ENCODE measurements at places on chromosomes 7 and 10.

- DNase-seq, result no peak
Measured at GRCh38 chr7:45155357-45155900, 2.2 kb upstream of the RAMP3 start.

DNA sequence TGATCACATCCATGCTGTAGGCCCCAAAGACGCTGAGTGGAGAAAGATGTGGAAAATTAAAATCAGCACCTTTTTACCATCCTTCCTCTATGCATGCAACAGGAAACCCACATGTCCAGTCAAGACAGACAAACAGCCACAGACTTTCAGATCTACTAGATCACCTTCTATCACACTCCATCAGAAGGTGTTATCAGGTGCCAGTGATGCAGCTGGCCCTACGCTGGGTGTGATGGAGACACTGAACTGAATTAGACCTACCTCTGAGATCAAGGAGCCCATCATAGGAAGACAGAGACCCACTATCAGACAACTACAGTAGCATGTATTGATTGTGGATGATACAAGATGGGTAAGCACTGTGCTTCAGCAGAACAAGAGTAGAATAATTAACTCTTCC lies 15.5 kb downstream of the CYP3A4 start:
- DNase-seq, result no peak

- no peak for DNase-seq
Measured at GRCh38 chr7:29163854-29164253, 17.5 kb upstream of the CPVL start.

DNA sequence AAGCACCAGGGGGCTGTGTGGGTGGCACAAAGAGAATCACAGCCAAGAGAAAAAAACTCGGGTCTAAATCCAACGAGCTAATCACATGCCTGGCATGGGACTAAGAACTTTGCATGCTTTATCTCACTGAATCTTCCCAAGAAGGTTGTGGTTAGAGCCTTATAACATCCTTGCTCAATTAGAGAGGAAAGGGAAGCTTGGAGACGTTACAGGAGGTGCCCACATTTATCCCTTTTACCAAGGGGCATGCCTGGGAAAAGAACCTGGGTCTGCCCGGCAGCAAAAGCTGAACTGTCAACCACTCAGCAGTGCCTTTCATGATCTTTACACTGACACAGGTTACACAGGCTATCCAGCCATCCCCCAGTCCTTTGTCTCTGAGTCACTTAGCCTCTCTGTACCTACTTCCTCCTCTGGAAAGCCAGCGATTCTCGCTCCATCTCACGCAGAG lies 190.1 kb downstream of the PRPF18 start:
- DNase-seq, result peak; percentile 90

DNA sequence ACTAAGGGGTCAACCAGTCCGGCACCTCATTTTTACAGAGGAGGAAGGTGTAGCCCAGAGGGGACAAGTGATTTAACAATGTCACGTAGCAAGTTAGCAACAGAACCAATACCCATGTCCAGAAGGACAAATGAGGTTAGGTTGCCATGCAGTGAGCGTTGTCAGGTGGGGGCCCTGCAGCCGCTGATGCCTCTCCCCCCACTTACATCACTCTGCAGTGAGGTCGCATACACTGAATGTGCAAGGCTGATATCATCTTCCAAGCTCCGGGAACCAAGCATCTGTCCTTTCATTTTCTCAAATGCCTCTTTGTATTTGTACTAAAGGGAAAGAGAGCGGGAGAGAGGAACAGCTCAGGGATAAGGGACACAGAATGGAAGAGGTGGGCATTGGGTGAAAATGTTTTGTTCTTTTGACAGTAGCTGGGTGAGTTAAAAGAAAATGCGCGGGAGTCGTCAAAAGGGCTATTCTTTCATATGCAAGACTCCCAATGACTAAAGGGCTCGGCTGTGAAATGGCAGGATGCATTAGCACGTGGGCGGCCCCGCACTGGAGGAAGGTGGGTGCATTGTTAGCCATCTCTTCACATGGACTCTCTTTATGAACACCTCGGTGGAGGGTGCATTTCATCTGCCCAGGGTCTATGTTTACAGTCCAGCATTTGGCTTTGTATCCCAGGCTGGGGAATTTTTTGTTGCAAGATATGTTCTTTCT lies 49.7 kb downstream of the NRAP start:
- DNase-seq, result no peak

- DNase-seq, result no peak
Measured at GRCh38 chr7:91979590-91979989, 38.9 kb downstream of the AKAP9 start.

DNA sequence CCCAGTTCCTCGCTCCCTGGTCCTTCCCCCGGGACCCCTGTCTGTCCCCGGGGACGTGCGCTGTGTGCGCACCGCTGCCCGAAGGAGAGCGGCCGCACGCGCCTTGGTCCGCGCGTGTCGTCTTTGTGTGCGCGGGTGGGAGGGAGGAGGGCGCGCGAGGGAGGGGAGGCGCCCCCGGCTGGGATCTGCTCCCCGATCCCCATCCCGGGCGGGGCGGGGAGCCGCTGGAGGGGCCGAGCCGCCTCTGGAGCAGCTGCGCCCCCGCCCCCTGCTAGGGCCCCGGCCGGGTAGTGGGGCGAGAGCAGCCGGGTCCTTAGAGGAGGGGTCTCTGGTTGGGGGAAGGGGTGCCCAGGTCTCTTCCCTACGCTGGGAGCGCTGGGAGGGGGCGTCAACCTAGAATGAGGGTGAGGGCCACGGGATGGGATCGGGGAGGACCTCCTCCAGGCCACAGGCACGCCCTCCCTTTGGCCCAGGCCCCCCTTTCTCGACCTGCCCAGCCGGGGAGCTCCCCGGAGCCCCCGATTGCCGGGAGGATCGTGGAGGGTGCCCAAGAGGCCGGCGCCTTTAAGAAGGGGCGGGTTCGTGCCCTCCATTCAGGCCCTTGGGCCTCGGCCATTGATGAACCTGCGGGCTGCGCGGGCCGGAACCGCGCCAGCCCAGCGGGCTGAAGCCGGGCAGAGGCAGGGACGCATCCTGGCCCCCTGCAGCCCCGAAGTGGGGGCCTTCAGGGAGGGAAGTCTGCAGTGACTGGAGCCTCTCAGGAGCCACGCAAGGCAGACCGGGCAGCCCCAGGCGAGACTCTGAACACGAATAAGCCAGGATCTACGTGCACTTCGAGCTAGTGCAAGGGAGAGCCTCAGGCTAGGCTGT lies 678 bp downstream of the SH2B2 start:
- peak; percentile 35 for DNase-seq

GRCh38 chr10:60280475-60280874 lies 109.2 kb downstream of the ANK3 start:
- no peak for DNase-seq

GRCh38 chr10:14379556-14380280 lies 49.0 kb upstream of the FRMD4A start:
- DNase-seq, result no peak

GRCh38 chr7:99002148-99002826 lies 124.0 kb downstream of the TRRAP start:
- no peak for DNase-seq

GRCh38 chr10:633279-634245 lies 55.9 kb downstream of the DIP2C start:
- DNase-seq, result no peak

- DNase-seq, result peak; percentile 87
Measured at GRCh38 chr7:117270371-117270770, 52.5 kb downstream of the WNT2 start.

DNA sequence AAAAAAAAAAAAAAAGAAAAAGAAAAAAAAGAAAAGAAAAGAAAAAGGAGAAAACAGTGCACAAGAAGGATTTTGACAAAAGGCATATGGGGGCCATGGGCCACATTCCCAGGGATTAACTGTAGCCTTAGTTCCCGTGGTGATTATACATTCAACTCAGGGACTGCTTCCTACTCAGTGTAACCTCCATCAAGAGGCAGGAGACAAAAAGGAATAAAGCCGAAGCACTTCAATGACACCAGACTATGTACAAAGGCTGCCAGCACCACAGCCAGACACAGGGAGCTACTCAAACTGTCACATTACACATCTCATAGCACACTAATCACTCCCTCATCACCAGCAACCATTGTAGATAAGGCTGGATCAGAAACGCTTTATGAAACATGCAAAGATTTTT lies 5.1 kb upstream of the PMPCB start:
- no peak for DNase-seq

DNA sequence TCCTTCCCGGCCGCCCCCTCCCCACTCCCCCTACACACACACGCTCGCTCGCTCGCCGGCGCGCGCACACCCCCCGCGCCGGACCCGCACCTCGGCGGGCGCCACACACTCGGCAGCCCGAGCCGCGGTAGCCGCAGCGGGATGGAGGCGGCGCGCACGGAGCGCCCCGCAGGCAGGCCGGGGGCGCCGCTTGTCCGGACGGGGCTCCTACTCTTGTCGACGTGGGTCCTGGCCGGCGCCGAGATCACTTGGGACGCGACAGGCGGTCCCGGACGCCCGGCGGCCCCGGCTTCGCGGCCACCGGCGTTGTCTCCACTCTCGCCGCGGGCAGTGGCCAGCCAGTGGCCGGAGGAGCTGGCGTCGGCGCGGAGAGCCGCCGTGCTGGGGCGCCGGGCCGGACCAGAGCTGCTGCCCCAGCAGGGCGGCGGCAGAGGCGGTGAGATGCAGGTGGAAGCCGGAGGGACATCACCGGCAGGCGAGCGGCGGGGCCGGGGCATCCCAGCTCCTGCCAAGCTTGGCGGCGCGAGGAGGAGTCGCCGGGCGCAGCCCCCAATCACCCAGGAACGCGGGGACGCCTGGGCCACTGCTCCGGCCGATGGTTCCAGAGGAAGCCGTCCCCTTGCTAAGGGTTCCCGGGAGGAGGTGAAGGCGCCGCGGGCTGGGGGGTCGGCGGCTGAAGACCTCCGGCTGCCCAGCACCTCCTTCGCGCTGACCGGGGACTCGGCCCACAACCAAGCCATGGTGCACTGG lies at the start of gene SORCS3:
Gene SORCS3 (plus strand): TSS at position 104 of the 750 bp plus-strand sequence.
- DNase-seq, result no peak

DNA sequence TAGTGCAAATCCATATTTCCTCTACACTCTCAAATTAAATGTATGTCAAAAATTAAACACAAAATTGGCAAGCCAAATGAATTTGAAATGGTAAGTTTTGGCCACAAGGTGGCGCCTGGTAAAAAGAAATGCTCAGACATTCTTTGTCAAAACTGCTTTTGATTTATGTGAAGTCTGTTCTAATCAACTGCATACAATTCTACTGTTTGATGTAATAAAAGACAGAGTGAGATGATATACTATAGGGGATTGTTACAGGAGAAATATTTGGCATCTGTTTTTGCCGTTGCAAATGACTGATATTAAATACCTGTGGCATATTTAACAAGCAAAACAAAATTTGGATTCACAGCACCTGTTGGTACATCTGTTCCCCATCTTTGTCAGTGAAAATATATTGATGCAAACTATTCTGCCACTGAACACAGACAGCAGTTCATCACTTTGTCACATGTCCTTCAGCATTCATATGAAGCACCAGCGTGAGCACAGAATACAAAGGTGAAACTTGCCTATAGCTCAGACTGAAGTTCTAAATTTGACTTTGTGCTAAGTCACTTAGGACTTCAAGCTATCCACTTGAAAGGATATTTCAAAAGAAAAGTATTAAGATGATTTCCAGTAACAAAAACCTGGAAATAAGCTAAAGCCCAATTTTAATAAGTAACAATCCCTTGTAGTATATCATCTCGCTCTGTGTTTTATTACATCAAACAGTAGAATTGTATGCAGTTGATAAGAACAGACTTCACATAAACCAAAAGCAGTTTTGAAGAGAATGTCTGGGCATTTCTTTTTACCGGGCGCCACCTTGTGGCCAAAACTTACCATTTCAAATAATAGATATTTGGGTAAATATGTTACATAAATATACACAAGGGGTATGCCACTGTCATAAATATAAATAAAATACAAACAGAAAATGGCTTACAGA lies 10.2 kb upstream of the CH25H start:
- peak; percentile 64 for DNase-seq

- DNase-seq, result peak; percentile 59
Measured at GRCh38 chr10:58781873-58782488, 269.3 kb downstream of the BICC1 start.

DNA sequence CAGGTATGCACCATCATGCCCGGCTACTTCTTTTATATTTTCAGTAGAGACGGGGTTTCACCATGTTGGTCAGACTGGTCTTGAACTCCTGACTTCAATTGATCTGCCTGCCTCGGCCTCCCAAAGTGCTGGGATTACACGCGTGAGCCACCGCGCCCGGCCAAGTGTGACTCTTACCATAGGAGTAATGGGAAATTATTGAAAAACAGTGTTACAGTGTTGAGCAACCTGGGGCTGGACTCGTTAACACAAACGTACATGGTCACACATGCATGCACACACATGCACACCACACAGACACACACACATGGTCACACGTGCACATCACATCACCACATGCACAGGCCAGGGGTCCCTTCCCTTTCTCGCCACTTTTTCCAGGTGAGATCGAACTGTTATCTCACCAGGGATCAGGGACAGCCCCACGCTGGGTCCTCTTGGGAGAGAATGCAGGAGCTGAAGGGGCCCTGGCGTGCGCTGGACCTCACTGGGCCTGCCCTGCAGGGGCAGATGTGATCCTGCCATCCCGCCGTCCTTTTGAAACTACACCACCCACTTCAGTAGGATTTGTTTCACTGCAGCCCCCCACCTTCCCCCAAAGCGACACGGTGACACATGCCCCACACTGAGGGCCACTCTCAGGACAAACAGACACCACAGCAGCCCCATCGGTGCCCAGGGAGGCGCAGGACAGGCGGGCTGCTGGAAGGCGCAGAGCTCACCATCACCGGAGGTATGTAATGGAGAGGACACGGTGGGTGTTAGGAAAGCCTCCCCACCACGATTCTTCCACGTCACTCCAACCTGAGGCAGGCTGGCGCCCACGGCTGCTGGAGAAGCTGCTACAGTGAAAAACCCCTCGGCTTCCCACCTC lies 10.2 kb downstream of the RADIL start:
- DNase-seq, result no peak

DNA sequence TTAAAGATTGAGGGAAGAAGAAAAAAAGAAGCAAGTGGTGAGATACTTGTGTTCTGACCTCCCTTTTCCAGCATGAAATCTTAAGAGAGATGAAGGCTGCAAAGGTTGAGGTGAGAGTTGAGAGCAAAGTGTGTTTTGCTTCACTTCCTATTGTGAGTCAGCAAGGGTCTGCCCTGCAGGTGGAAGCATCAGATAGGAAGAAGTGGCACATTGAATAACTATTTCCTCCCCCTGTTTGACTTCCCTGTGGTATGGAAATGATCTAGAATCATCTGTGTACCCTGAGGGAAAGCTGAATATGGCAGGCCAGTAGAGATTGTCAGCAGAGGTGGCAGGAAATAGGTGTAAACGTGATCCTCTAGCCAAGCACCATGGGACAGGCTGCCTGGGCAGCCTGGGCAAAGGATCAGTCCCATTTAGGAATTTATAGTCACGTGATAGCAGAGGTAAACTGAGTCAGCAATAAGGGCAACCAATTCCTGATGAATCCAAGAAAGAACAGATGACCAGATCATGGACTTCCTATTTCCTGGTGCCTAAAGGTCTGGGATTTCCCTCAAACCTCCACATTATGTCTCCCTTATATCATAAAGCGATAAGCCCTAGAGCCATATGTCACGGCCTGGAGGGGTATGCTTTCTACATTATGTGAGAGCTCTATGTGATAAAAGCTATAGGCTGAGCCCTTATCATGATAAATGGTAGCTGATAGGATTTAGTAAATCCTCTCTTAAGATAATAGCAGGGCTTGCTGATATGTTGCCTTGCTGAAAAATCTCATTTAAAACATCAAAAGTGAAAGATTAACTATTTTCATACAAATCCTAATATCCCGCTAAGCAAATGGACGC lies 287.0 kb downstream of the MDFIC start:
- DNase-seq, result no peak
